ENCODE measurements at places on chromosomes 7 and 10.

GRCh38 chr10:132516771-132517725 lies 20.5 kb upstream of the INPP5A start:
- DNase-seq: no peak

- no peak for DNase-seq
Observed at GRCh38 chr10:93777092-93777491, 19.4 kb downstream of the LGI1 start.

DNA sequence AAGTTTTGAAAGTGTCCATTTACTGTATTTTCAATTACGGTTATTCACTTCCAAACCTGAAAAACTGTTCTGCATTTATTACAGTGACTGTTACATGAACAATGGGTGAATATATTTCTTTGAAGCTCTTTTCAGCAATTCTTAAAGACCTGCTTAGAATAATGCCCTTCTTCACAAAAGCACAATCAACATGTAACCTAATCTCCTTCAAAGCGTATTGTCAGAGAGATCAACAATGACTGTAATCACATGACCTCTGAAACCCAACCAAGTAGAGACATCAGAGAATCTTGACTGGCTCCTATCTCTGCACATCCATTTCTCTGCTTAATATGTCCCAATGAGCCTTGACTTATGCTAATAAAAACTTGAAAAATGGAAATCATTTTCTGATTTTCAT lies 126.7 kb downstream of the NRCAM start:
- no peak for DNase-seq

GRCh38 chr10:33352175-33352574 lies 17.7 kb upstream of the NRP1 start:
- no peak for DNase-seq

GRCh38 chr7:22681312-22681711 lies 45.7 kb upstream of the IL6 start:
- DNase-seq: no peak

DNA sequence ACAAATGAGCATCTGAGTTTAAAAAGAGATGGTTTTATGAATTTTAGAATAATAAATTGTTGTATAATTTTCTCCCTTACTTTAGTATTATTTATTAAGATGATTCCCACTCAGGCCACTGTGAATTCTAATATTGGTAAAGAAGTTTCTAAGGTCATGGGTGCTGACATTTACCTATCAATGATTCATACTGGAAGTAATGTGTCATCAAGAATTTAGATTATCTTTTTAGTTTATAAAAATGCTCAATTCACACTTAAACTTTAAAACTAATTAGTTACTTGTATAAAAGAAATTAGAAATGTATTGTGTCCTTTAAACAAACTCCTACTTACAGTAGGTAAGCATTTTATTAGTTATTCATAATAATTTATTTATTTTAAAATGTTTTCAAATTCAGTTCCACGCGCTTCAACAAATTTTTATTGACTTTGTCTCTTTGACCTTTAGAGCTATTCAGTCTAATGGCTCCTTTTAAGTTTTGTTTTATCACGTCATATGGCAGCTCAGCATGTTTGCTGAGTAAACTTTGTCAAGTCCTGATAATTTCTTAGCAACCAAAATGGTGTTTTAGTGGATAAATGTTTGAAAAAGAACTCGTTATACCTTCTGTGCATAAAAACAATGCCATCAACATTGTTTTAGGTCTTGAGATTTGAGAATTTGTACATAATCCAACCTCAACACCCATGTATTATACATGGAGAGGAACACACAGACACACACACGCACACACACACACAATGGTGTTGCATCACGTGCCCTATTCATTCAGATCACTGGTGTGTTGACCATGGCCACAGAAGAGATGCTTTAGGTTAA lies 15.1 kb upstream of the MRC1 start:
- no peak for DNase-seq

- no peak for DNase-seq
Observed at GRCh38 chr7:17384400-17384799, 85.9 kb downstream of the AHR start.

GRCh38 chr7:81515009-81515408 lies 254.8 kb downstream of the HGF start:
- DNase-seq: no peak

DNA sequence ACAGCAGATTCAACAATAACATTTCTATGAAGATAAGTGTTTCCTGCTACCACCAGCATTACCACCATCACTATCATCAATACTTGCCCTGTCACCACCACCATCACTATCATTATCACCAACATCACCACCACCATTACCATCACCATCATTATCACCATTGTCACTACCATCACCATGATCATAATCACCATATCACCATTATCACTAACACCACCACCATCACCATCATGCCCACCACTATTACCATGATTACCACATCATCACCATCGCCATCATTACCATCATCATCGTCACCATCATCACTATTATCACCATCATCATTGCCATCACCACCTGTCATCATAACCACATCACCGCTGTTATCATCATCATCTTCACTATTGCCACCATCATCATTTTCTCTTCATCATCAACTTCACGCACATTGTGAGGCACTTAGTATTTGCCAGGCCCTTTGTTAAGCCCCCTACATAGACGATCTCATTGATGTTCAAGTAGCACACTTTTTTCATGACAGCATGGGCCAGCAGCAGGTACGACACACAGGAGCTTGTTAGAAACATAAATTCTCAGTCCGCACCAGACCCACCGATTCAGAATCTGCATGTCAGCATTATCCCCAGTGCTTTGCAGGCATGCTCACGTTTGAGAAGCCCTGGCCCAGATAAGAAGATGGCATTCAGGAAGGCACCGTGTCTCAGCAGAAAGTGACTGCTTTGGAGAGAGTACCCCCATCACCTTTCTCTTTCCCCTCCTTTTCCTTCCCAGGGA lies 161.1 kb downstream of the ADAM12 start:
- no peak for DNase-seq

GRCh38 chr10:88866454-88866853 lies 13.6 kb upstream of the STAMBPL1 start:
- DNase-seq: no peak

DNA sequence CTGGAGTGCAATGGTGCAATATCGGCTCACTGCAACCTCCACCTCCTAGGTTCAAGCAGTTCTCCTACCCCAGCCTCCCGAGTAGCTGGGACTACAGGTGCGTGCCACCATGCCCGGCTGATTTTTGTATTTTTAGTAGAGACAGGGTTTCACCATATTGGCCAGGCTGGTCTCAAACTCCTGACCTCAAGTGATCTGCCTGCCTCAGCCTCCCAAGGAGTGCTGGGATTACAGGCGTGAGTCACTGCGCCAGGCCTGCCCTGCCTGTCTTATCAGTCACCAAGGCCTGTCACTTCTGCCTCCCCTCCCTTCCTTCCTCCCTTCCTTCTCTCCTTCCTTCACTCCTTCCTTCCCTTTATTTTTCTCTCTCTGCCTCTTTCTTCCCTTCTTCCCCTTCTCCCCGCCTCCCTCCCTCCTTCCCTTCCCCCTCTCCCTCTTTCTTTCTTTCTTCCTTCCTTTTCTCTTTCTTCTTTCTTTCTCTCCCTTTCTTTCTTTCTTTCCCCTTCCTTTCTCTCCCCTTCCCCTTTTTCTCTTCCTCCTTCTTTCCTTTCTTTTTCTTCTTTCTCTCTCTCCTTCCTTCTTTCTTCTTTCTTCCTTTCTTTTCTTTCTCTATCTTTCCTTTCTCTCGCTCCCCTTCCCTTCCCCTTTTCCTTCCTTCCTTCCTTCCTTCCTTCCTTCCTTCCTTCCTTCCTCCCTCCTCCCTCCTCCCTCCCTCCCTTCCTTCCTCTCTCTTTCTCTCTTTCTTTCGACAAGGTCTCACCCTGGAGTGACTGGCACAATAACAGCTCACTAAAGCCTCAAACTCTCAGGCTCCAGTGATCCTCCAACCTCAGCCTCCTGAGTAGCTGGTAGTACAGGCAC lies 3.1 kb upstream of the ST7 start:
- no peak for DNase-seq

- no peak for DNase-seq
Observed at GRCh38 chr7:30082686-30083085, 52.1 kb upstream of the MTURN start.

- DNase-seq: no peak
Observed at GRCh38 chr10:92219559-92219958, 71.3 kb downstream of the CPEB3 start.

GRCh38 chr7:124403587-124403986 lies 362.0 kb downstream of the GPR37 start:
- DNase-seq: no peak

- DNase-seq: no peak
Observed at GRCh38 chr7:68176974-68177373, 1180.3 kb downstream of the TYW1 start.

- peak; percentile 50 for DNase-seq
Observed at GRCh38 chr10:124632064-124632531, 112.1 kb downstream of the FAM53B start.

GRCh38 chr10:11838298-11838852 lies 15.2 kb downstream of the PROSER2 start:
- DNase-seq: no peak

DNA sequence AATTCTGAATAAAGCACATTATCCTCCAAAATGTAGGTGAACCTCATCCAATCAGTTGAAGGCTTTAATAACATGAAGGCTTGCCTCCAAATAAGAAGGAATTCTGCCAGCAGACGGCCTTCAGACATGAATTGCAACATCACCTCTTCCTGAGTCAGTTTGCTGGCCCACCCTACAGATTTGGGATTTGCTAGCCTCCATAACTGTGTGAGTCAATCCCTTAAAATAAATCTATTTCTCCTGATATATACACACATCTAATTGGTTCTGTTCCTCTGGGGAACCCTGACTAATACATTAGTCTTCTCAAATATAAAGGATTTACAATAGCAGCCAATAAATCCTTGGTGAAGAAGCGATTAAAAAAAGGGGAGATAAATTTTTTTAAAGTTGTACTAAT lies 34.8 kb upstream of the OSBPL3 start:
- no peak for DNase-seq

DNA sequence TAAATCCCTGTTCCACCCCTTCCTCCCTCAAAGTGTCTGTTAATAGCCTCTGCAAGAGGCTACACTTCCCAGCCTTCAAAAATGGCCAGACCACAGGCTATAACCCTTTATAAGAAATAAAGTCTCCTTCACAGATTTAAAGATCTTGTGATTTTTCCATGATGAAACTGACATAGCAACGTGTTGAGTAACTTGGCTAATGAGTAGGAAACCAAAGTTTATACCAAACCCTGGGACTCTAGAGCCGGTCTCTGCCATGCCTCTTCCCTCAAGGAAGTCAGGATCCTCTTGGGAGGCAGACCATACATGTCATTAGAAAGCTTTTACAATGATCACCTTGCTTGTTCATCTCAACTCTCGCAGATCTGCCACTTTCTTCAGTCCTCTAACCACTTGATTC lies 44.4 kb downstream of the GRM8 start:
- no peak for DNase-seq

- no peak for DNase-seq
Observed at GRCh38 chr7:73423519-73424488, 9.8 kb upstream of the FZD9 start.

DNA sequence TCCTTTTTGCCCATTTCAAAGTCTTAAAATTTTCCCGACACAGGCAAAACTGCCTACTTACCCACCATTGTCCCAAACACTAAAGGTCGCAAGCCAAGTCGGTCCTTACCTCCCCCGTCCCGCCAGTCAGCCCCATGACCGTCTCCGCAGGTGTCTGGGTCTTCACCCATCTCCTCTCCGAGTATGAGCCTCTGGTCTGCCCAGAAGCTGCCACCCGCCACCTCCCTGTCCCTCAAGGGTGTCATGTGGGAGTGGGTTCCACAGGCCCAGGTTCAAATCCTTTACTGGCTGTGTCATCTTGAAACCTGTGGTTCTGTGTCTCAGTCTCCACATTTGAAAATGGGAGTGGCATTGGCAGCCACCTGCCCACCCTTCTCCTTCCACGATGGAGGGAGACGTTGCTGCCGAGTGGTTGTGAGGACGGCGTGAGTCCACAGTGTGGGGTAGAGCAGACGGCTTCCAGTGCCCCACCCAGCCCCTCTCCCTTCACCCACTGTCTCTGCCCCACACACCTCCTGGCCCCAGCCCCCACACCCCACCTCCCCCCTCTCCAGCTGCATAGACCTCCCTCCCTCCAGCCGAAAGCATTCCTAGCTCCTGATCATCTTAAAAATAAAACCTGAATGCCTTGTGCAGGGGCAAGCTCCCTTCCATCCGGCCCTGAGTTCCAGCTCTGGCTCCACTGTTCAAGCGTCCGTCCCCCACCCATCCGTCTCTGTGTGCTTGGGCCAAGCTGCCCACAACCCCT lies 35.3 kb downstream of the FOXL3 start:
- DNase-seq: no peak

DNA sequence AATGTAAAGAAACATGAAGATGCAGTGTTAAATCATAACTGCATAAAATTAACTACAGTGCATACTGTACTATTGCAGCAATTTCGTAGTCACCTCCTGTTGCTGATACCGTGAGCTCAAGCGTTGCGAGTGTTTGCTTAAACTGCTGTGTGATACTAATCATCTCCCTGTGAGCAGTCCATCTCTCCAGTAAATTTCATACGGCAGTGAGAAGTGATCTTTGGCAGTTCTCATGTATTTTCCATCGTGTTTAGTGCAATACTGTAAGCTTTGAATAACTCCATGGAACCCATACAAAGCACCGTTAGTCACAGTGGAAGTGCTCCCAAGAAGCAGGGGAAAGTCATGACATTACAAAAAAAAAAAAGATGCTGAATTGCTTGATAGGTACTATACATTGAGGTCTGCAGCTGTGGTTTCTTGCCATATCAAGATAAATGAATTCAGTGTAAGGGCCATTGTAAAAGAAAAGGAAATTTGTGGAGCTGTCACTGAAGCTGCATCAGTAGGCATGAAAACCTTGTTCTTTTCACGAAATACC lies 360.4 kb downstream of the EXOC4 start:
- no peak for DNase-seq

DNA sequence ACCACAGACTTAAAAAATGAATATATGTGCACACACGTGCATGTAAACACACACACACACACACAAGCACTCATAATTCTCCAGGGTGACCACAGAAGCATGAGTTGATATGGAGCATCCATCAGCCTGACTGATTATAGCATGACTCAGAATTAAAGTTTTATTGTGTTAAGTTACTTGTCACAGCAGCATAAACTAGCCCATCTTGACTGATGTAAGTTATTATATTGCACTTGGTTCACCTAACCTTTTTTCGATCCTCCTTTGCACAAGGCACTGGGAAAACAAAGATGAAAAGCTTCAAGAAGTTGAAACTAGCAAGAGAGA lies 18.8 kb upstream of the SLC35G1 start:
- no peak for DNase-seq

- DNase-seq: no peak
Observed at GRCh38 chr7:19617901-19618300, 90.9 kb downstream of the POLR1F start.

Data from activated naive CD4-positive, alpha-beta T cell treated with anti-CD3 and anti-CD28 coated beads, Interleukin-2, amount 50 U/mL, for 16 hours (primary cell).